Left forelimb (tissue), 1 donor: ENCODE measurements at places on chromosomes 5 and 9.

DNA sequence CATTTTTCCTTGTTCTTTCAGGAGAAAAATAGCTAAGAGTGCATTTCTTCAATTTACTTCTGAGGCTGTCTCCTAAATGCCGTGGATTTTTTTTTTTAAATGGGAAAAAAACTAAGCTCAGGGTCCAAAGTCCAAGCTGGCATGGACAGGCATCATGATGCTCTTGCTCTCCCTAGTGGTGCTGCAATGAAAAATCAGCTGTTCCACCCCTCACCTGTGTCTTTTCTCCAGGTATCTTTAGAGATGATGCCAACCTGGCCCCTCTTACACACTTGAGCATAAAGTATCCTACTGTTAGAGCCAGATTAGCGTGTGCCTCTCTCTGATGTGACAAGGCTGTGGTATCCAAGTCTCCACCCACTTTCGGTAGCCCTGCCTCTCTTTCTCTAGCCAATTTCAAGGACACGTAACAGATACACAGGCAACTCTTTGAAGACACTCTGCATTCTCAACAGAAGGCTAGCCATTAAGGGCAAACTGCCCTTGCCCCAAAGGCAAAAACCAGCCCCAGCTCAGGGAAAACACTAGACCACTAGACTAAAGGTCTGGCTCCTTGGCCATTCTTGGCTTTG lies 208.8 kb downstream of the SAXO1 start:
- no peak for DNase-seq

DNA sequence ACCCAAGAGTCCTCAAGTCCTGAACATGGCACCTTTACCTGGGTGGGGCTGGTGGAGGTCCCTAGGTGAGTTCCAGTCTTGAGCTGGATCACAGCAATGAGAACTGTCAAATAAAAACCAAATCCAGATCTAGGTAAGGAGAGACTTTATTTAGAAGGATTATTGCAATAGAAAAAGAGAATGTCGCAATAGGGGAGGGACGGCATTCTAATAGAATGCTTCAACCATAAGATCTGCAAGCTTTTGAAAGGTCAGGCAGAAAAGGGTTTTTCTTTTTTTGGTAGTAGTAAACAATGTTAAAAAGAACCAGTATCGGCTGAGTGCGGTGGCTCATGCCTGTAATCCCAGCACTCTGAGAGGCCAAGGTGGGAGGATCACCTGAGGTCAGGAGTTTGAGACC lies 5.2 kb upstream of the GCNT1 start:
- DNase-seq, result no peak

DNA sequence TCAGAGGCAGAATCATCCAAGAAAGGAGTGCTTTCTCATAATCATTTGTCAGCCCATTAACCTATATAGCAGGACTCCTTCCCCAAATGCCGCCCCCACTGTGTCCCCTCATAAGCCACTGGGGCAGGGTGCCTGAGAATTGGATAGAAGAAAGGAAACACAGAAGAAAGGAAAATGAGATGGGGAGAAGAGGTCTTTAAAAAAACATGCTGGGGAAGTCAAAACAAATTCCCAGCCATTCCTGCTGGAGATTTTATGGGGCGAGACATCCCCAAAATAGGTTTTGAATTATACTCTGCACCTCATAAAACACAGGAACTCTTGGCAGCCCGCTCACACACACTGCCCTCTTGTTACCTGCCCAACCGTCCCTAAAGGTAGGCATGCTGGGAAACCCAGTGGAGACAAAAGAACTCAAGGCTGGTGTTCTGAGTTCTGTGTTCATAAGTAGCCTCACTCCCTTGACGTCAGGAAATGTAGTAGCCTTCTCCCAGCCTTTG lies 19.7 kb downstream of the ASTN2 start:
- DNase-seq, result no peak

DNA sequence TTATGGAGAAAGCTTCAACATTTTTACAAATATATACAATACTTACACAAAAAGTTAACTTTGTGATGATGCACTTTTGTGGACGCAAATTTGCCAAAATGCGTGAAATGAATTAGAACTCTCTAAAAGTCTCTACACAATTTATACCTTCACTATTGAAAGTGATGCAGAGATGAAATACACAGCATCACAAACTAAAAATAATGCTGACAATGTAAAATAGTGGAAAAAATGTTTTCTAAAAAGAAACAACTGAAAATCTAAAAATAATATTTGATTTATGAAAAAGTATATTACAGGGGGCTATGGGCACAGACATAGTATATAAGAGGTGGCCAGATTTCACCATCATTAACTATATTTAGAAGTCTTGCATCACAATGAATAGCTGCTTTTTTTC lies 188.8 kb downstream of the ADCY2 start:
- no peak for DNase-seq

DNA sequence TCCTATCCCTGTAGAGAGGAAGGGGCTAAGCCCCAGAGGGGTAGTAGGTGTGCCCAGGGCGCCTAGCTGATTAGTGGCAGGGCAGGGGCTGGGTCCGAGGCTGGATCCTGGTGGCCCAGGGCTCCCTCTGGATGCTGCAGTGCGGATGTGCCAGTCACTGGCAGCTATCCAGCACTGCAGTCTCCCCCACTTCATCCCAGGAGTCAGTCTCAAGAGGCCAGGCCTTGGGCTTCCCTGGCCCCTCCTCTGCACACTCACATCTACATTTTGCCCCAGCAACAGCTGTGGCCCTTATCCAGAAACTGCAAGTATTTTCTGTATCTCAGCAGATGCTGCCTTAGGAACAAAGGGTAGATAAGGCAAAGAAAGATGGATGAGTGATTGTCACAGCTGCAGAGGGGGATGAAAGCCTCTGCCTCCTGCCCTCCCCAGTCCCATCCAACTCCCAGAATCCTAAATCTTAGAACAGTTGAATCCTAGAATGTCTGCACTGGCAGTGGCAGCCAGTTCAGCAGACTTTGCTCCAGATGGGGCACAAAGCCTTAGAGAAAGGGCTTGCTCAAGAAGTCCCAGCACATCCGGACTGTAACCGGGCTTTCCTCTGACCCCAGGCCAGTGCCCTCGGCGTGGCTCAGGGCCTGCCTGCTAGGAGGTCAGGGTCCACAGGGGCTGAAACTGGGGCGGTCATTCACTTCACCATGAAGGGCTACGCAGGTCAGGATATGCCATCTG lies 1.6 kb downstream of the ANXA6 start:
- no peak for DNase-seq

- DNase-seq, result no peak
Measured at GRCh38 chr9:110978516-110978915, 59.8 kb downstream of the LPAR1 start.

GRCh38 chr5:139650689-139651042 lies 2.5 kb downstream of the CXXC5 start:
- DNase-seq, result no peak

GRCh38 chr5:122311497-122311960 lies 508 bp upstream of the SNCAIP start:
- DNase-seq, result peak; percentile 76

GRCh38 chr9:29319736-29320513 lies 1746.6 kb upstream of the C9orf72 start:
- no peak for DNase-seq

GRCh38 chr5:167783145-167783817 lies 508.2 kb upstream of the WWC1 start:
- no peak for DNase-seq

DNA sequence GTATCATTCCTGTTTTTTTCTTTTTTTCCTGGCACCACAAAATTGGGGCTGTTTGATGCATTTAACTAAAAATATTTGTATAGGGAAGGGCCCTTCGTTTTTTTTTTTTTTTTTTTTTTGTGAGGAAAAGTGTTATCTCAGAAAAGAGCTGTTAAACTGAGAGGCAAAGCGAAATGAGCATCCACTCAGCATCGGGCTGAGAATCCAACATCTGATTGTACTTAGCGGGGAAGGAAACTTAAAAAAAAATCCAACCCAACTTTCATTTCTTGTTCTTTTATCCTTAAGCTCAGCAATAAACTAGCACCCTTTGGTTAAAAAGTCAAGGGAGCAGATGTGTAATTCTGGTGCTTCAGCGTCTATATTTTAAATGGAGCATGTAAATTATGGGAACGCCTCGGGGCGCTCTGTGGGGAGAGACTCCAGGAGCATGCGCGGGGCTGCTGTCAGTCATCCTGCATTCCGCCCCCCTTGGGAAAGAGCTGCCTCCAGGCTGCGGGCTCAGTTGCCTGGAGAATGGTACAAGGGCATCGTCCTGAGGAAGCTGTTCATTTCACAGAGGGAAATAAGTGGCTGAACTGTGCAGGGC lies 33.3 kb downstream of the DMRT2 start:
- peak; percentile 74 for DNase-seq

- DNase-seq, result no peak
Measured at GRCh38 chr5:893137-893506, 438 bp downstream of the TRIP13 start.

- DNase-seq, result no peak
Measured at GRCh38 chr5:152501294-152501693, 96.2 kb upstream of the NMUR2 start.

DNA sequence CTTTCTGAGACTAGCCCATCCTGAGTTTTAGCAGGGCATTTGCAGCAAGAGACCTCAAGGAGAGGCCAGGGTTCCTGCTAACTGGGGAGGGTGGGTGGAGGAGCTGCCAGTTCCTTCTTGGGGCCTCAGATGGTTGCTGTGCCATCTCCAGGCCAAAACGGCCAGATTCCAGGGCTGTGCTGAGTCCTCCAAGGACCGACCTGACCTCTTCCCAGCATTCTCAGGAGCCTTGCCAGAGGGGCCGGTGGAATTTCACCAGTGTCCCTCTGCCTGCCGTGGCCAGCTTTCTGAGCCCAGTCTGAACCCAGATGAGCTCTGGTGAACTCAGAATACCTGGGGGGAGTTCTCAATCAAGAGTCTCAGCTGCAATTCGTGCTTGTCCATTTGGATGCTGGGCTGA lies 54.3 kb downstream of the TSTD2 start:
- DNase-seq, result no peak

GRCh38 chr5:38339446-38339845 lies 81.1 kb downstream of the EGFLAM start:
- no peak for DNase-seq

DNA sequence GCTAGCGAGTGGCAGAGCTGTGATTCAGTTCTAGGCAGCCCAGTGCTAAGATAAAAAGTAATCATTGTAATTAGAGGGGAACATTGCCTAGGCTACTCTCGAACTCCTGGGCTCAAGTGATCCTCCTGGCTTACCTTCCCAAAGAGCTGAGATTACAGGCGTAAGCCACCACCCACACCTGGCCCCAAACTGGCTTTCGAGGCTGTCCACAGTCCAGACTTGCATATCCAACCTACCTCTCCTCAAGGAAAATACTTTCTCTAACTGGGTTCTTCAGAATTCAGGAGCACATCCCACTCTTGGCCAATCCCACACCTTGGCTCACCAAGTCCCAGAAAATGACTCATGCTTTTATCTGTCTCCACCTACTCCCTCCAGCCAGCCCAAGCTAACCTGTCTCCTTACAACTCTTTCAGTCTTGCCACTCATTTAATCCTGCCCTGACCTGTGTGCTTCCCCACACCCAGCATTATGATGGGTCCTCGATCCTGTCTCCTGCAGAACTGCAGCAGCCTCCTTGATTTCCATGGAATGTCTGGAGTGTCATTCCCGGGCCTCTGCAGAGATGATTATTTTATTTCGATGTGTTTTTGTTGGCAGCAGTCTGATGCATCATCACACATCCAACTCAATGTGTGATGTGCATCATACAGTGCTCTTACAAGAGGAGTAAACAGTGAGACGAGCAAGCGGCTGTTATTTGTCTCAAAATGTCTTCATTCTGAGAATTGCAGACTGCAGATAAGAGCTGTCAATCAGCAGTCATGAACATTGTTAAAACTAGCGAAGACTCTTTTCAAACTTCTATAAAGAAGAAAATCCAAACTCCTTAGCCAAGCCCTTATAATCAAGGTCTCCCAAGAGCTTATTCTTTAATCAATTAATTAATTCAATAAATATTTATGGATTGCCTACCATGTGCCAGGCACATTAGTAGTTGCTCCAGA lies 167.3 kb downstream of the SEC61B start:
- DNase-seq, result no peak

- no peak for DNase-seq
Measured at GRCh38 chr5:146310540-146310939, 28.1 kb upstream of the POU4F3 start.

DNA sequence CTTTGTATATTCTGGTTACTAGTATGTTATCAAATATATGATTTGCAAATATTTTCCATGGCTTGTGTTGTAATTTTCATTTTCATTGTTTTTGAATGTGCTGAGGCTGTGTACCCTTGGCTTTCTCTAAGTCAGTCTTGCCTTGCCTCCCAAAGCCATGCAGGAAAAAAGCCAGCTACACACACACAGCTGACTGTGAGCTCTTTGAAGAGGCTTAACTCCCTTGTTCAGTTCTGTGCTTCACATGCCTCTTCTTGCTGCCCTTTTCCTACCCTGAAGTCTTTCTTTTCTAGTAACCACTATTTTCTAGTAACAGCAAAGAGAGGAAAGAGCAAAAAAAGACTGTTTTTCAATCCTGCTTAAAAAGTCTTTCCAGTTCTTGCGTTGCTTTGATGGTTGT lies 53.9 kb downstream of the KCNN2 start:
- no peak for DNase-seq

DNA sequence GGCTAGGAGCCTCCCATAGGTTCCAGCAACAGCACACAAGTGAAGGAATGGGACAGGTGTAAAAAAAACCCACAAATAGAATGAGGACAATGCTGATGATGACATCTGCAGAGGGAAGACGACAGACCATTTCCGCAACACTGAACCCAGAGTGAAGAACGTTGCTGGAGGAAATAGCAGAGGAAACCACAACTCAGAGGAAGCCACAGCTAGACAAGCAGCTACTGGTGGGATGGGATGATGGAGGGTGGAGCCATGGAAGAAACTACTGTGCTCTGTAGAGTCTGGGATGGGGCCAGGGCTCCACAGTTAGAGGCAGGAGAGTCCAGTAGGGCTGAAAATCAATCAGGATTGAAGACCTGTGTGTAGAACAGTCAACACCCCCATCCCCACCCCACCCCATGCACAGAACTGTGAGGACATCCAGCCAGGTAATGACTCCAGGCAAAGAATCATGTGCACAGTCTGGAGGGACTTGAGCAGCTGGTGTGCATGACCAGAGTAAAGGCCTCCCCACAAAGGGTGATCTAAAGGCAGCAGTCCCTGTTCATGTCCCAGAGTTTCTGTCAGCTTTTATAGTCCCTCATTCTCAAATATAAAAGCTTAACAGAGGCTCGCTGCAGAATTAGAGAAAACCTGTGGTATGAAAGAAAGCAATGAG lies 65.2 kb upstream of the SPIN1 start:
- DNase-seq, result no peak

GRCh38 chr5:81506900-81507588 lies 113.1 kb upstream of the ACOT12 start:
- DNase-seq, result no peak

DNA sequence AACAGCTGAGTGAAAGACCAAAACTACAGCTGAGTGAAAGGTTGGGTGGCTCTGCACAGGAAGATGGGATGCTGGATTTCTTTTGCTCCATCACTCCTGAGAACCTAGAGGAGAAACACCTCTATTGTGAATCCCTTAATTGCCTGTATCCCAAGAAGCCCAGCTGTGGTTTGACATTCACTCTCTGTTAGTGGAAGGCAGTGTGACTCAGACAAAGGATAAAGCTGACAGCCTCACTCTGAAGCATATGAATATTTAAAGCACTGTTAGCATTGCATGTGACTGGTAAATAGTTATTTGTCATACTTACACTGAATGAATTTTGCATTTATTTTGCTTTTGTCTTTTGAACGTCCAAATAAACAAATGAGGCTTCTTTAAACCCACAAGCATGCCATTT lies 367.1 kb upstream of the RIOK2 start:
- DNase-seq, result no peak

- no peak for DNase-seq
Measured at GRCh38 chr5:172911976-172912375, 47.2 kb upstream of the RPL26L1 start.
